GM04504 (cell line): ENCODE measurements at places on chromosomes 7 and 10.

- no peak for DNase-seq
These were observed 8.3 kb downstream of the C10orf62 start for GRCh38 chr10:97597778-97598177.

GRCh38 chr7:36758879-36759278, 34.6 kb upstream of the AOAH start:
- DNase-seq = no peak

DNA sequence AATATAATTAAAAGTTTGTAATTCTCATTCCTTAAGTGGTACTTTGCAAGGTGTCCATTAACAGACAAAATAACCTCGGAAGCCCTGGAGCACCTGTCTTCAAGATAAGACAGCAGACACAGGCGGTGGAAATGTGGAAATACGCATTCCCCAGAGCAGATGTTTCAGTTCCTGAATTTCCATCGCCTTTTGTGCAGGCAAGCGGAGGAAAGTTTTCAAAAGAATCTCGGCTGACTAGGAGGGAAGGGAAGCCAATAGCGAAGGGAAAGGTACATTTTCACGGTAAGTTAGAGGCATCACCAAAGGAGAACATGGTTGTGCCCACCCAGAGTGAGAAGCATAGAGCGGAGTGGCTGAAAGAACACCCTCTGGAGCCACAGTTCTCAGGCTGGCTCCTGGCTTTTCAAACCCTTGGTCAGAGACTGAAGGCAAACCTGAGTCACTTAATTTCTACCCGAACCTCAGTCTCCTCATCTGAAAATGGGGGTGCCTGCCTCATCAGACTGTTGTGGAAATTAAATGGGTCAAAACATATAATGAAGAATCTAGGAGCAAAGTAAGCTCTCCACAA, 13.6 kb downstream of the CPA1 start:
- no peak for DNase-seq

- DNase-seq = peak; percentile 78
These were observed 30.9 kb downstream of the LAMB1 start for GRCh38 chr7:107972075-107972482.

GRCh38 chr7:137996871-137997270, 5.0 kb downstream of the CREB3L2 start:
- no peak for DNase-seq

DNA sequence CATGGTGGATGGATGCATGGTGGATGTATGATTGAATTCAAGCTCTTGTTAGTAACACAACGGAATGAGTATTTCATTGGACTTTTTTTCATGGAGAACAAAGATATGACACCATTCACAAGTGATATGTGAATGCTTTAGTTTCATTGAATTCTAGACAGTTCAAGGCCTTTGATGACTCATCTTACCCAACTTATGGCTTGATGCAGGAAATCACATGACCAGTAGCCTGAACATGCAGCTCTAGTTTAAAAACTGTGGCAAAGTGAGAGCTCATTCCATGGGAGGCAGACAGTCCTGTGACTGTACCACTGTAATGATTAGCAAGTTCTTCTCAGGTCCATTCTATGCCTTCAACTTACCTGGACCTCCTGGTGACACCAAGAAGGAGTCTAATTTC, 1239.3 kb downstream of the TYW1 start:
- DNase-seq = no peak

DNA sequence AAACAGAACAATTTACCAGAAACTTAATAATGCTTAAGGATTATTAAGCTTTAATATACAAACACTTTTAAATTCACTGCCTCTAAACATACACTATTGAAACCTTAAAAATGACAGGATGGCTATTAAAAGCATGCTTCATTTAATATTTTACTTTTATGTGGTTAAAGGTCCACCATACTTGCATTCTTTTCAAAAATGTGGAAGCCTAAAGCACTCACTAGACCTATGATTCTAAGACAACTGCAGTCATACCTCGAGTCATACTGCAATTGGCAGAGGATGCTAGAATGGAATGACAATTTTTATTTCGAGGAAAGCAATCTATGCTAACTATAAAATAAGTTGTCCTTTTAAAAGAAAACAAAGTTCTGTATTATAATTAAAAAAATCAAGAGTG, 85.3 kb downstream of the PIP4K2A start:
- DNase-seq = no peak

- no peak for DNase-seq
These were observed 21.9 kb upstream of the SMURF1 start for GRCh38 chr7:99165816-99166215.

DNA sequence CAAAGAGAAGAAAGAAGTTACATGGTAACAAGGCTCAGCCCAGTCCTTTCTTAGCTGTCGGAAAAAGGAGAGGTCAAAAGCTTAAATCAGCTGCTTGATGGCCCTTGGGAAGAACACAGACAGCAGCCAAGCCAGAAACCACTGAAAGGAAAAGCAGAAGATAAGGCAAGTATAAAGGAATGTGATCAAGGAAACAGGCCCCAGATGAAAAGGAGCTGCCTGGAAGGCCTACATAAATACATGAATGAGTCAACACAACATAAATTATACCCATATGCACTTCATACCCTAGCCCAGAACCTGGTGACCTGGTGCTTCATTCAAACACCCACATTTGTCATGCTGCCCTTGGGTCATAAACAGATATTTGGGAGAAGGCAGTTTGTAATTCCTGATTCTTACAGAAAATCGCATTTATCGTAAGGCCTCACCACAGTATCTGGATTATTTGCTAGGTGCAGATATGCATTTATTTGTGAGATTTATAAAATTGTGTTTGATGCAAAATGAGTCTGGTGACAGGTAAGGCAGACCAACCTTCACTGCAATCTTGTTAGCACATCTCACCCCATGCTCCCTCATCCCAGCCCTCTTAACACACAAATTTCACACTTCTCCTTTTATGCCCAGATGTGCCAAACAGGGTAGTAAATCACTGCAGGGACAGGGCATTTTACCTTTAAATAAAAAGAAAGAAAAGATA, 94.9 kb upstream of the KCNIP2 start:
- peak; percentile 40 for DNase-seq

DNA sequence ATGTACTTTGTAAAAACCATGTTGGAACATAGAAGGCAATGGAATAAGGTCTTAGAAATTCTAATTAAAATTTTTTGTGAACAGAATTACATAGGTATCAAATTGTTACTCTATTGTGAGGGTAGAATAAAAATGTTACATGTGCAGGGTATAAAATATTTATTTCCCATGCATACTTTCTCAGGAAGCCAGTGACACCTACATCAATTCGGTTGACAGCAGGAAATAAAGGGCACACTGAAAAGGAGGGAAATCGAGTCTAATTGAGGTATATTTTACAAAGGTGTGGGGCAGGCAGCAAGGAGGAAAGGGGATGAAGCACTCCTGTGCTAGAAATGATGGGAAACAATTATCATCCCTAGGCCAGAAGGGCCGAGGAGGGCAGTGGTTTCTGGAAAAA, 244.9 kb downstream of the C7orf25 start:
- DNase-seq = no peak

DNA sequence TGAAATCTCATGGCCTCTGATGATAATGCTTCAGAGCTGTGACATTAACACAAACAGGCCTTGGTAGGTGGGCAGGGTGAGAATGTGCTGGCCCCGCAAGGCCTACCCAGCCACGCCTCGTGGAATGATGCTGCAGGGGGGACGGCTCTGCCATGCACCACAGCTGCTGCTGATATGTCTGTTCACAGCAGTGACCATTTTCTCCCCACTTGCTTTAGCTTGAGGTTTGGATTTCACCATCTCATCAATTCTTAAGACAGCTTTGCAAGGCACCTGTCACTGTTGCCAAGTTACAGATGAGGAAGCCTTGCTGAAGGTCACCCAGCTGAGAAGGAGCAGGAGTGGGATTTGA, 128.3 kb downstream of the PTPN20 start:
- no peak for DNase-seq

DNA sequence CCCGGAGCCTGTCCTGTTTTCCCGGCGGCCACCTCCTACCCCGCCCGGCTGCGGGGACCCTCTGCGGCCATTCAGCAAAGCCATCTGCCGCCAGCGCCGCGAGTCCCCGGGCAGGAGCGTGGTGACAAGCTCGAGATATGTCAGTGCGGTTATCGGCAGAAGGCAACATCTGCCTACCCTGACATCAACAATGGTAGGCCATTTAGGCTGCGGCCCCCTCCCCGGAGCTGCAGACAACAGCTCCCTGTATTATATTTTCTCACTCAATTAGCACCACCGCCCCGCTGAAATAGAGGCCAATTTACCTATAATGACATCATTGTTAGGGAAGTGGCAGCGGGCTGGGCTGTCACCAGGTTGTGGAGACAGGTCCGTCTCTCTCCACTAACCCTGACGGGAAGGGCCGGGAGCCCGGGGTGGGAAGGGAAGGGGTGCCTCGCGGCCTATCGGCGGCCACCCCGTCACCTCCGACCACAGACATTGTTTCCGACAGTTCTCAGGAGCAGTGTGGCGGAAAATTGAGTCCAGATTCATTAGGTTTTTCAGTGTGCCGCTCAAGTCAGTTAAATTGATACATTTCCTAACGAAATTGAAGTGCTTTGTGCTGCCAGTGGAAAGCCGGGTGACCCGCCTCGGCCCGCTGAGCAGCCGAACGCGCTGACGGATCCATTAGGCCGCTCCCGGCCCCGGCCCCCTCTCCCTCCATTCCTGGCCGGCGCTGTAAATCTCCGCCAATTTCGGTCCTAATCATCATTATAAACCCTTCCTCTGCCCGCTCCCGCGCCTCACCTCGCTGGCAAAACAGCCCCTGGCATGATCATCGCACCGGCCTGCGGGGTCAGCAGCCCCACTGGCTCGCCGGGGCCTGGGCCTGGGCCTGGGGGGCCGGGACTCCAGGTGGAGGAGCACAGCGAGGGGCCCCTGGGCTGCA, 43.0 kb downstream of the UNCX start:
- DNase-seq = no peak

DNA sequence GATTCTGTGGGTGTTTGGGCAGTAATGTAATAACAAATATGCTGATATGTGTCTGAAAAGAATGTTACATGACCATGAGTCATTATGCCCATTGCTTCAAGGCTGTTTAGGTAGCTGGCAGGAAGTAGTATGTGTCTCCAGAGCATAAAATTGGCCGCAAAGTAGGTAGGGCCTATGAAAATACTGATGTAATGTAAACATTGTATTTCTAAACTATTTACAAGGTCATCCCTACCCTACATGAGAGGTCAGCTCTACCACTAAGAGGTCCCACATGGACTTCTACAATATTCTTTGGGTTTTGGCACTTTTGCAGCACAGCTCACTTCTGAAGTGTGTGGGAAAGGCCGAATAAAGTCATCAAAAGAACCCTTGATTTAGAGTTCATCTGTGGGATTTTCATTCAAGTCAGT, 301.9 kb downstream of the AHR start:
- DNase-seq = peak; percentile 71

GRCh38 chr10:99908512-99908911, 101.2 kb downstream of the DNMBP start:
- no peak for DNase-seq

DNA sequence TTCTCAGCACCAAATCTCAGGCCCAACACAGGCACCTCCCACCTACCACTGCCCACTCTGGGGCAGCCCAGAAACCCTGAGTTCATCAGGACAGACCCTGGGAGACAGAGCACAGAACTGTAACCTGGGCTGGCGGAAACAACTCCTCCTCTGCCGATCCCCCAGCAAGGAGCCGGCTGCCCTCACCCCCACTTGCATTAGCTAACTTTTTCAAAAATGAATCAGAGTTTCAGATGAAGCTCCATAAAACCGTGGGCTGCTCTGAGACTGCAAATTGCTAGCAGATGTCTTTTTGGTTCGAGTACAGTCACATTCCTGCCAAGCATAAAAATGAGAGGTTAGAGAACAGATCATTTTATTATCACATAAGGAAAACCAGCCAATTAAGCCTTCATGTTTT, 93.4 kb upstream of the PARD3 start:
- DNase-seq = peak; percentile 79

GRCh38 chr7:131653418-131654248, 97.2 kb upstream of the PODXL start:
- peak; percentile 23 for DNase-seq

GRCh38 chr10:114397651-114398145, 6.6 kb downstream of the AFAP1L2 start:
- DNase-seq = no peak

DNA sequence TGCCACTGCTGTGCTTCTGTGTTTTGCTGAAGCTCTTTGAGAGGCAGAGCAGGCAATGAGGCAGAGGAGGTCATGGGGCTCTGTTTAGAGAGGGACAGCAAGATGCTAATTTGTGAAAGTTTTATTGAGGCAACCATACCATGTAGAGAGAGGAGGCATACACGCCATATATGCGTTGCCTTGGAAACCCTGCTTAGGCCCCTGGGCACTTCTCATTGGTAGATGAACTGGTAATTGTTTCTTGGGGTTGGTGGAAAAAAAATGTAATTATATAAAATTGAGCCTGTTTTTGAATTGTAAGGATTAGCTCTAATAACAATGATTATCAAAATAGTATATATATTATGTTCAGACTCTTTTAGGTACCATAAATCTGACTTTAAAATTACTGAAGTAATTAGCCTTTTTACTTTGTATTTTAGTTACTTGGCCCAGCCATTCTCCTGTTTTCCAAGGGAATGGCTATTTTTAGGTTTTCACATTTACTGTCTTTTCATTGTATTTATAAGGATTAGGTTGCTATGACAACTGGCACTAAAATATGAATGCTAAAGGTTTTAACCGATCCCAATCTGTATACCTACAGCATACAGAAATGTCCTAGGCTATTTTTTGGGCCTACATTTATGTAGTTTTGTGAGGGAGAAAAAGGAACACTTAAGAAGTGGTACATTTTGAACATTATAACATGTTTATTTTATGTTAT, 52.4 kb downstream of the BZW2 start:
- DNase-seq = no peak

DNA sequence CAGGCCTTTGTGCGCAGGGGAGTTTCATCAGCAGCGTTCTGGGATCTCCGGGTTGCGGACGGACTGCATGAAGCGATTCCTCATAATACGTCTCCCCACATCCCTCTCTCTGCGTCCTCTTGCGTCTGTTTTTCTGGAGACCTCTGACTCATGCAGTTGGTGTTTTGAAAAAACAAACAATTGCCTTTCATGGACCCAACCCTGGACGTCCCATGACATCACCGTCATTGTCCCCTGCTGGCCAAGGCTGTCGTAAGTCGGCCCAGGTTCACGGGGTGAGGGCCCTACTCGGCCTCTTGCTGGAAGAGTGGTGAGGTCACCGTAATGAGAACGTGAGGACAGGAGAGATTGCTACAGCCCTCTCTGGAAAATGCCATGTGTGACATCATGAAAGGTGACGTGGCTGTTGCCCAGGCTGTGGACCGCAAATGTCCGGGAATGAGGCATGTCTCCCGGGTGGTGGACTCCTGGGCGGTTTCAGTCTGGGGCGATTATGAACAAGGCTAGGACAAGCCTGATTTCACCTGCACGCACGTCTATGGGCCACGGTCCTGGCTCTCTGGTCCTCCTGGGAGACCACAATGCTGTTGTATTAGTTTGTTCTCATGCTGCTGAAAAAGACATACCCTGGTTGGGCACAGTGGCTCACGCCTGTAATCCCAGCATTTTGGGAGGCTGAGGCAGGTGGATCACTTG, 9.8 kb upstream of the MAFK start:
- no peak for DNase-seq

GRCh38 chr7:113374955-113375354, 256.6 kb upstream of the SMIM30 start:
- no peak for DNase-seq

GRCh38 chr7:24864214-24864817, 107.1 kb upstream of the GSDME start:
- no peak for DNase-seq

- DNase-seq = no peak
These were observed 129.7 kb upstream of the COBL start for GRCh38 chr7:51446356-51446755.

- DNase-seq = no peak
These were observed 129.9 kb upstream of the AGK start for GRCh38 chr7:141421306-141421705.
